Activated T-cell treated with anti-CD3 and anti-CD28 coated beads, Interleukin-2, amount 50 U/mL, for 48 hours (primary cell): ENCODE measurements at places on chromosomes 6 and 20.

- no peak for DNase-seq
Measured at GRCh38 chr6:54031169-54031568, 80.1 kb upstream of the MLIP start.

DNA sequence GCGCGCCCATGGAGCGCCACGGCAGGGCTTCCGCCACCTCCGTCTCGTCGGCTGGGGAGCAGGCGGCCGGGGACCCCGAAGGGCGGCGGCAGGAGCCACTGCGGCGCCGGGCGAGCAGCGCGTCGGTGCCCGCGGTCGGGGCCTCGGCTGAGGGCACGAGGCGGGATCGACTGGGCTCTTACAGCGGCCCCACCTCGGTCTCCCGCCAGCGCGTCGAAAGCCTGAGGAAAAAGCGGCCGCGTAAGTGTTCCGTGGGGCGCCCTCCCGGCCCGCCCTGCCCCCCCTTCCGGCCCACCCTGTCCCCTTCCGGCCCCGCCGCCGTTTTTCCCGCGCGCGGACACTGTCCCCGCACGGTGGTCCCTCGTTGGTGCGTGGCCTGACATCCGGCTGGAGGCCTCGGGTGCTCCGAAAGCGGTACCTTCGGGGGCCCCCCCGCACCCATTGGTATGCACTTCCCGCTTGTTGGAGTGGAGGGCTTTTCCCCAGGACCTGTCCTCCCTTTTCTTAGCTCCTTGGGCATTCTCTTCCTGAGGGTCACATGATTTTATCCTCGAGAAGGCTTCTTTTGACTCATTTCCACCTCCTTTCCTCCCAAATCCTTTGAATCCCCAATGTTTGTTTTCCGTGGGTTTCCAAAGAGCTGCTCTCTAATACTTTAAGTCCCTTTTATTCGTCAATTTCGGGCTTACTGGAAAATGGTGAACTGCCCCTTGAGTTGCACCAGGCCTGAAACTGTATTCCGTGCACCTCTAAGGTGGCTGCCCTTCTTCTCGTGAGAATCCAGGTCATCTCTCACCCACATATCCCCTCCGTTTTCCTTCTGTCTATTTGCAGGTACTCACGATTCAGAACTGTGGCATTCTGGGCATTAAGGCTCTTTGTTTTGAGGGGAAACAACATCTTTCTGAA lies 556 bp downstream of the PANK2 start:
- peak; percentile 66 for DNase-seq

DNA sequence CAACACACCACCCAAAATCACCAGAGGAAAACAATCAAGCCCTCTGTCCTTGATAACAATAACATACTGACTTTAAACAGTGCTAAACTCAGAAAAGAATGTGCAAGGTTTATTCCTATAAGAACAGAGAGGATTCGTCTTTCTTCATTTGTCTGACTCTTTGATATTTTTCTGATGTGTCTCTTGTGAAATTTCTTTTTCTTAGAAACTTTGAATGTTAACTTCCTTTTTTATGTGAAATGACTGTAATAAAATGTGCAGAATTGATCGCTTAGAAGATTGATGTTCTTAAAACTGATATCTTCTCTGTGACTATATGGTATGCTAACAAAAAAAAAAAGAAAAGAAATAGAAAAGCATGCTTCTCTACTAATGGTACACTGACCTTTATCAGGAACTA lies 947.4 kb upstream of the CITED2 start:
- DNase-seq = no peak

- no peak for DNase-seq
Measured at GRCh38 chr6:44367681-44368080, 19.8 kb upstream of the CDC5L start.

DNA sequence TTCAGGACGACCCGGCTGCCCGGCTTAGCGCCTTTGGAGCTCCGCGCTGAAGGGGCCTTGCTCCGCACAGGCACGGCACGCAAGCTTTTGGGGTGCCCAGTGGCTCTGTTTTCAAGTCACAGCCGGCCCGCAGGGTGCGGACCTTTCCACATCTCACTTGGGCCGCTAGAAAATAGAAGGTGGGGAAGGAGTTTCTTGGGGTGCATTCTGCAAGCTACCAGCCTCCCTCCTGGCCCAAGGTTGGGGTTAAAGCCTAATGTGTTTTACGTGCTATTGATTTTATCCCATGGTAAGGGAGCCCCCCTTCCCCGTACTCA lies 561 bp downstream of the KAT14 start:
- DNase-seq = no peak

- DNase-seq = no peak
Measured at GRCh38 chr20:33438481-33438880, 5.1 kb downstream of the SNTA1 start.

DNA sequence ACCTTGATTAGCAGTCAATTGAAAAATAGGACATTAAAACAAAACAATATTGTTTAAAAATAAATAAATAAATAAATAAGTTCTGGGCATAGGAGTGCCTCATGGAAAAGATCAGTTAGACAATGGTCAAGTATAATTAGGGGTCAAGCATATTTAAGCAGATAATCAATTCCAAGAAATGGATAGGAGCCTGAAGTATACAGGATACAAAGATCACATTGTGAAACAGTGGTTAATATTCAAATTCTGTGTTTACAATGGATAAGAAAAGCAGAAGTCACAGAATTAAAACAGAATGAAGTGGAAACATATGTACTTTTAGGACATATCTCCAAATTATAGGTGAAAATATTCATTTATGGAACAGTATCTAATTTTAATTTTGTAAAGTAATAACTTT lies 1028.6 kb upstream of the CITED2 start:
- DNase-seq = no peak

DNA sequence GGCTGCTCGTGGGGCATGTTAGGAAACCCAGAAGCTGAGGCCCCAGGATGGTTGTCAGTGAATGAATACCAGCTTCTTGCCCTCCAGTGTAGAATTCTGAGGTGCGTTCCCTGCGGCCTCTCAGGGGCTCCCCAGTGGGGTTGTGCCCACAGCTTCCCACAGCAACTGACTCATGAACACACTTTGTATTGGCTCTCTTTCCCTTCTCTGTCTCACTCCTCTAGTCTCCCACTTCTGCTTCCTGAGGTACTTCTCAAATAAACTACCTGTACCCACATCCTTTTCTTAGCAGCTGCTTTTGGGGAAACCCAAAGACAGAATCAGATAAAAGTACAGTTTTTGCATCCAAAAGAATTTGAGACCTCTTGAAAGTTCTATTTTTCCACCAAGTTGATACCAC lies 107.7 kb upstream of the JAG1 start:
- no peak for DNase-seq

- DNase-seq = no peak
Measured at GRCh38 chr6:78611886-78612480, 255.4 kb upstream of the IRAK1BP1 start.

DNA sequence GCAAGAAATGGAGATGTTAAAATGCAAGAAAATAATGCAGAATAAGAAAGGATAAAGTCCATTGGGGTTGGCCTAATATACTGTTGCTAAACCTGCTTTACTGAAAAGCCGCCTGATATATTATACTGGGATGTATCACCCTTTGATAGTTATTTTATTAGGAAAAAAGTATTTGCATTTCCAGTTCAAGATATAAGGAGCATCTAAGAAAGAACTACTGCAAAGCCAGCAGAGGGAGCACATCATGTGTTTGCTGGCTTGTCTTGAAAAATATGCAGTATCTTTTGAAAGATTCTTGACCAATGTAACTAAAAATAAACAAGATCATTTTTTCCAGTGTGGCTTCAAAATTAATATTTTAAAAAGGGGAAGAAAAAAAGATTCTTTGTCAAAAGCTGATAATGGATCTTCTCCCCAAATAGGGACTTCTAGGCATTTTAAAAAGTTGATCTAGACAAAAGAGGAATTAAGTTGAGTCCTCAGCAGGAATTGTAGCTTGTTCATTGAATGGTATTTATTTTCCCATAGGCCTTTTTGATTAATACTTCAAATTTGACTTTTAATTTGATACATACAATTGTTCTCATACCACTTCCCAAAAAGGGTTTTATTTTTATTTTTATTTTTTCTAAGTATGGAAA lies 214.9 kb downstream of the ZFAND3 start:
- no peak for DNase-seq

GRCh38 chr6:16322666-16323312 lies 84.4 kb downstream of the GMPR start:
- DNase-seq = peak; percentile 80

DNA sequence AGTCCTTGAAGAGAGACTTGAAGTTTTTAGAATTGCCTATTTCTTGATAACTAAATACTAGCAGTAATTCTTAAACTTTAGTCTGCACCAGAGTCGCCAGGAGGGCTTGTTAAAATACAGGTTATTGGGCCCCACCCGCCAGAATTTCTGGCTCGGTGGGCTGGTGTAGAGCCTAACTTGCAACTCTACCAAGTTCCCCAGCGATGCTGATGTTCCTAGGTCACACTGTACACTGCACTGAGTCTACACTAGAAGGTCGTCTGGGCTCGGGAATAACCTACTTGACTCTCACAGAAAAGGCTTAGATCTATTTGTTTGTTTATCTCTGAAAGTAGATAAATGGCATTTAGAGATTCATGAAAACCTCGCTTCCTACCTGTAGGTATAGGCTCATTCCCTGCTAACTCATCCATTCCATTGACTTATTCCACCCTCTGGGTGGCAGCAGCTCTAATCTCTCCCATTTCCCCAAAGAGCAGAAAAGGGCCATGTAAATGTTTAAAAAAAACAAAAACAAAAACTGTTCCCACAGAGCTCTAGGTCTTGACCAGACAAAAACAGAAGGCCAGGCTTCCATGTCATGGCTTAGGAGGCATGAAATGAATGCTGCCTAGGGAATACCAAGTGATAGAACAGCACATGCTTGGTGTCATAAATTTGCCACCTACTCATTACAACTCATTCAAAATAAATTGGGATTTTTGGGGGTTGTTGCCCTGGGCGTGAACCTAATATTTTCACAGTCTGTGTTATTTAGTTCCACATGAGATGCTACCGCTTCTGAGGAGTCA lies 292.1 kb downstream of the ADGB start:
- DNase-seq = no peak

DNA sequence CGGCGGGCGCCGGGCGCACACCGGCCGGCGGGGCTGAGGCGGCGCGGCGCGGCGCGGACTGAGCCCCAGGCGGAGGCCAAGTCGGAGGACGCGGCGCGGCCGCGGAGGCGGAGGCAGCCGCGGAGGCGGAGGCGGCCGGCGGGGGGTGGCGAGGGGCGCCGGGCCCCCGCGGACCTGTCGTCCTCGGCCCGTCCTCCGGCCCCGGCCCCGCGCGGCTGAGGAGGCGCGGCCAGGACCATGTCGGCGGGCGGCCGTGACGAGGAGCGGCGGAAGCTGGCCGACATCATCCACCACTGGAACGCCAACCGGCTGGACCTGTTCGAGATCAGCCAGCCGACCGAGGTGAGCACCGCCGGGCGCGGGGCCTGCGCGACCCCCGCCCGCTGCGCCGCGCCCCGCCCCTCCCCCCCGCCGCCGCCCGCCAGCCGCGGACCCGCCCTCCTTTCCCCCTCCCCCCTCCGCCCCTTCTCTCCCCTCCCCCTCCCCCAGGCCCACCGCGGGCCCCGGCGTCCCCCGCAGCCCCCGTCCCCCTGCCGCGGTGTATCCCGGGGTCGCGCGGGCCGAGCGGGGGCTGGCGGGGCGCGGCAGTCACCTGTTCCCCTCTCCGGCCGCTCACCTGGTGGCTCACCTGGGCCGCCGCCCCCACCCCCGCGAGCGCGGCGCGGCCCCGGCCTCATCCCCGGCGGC lies at the start of gene AFDN:
AFDN (plus strand) TSS at position 16 of the 687 bp plus-strand sequence; CDS start at position 238, 222 bp downstream.
- DNase-seq = peak; percentile 43
